ENCODE measurements at places on chromosomes 4 and X.

DNA sequence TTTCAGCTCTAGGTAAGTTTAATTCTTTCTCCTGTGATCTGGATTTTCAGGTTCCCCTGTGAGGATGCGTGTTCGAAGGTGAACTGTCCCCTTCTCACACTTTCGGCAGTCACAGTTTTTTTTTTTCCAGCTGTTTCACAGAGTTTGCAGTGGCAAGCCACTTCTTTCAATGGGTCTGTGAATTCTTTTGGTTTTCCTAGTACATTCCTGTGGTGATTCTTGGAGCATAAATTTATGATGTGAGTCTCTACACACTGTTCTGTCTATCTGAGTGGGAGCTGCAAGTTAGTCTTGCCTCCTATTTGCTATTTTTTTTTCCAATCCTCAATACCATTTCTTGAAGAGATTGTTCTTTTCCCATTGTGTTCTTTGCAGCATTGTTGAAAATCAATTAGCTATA is 595.5 kb downstream of the RAPGEF2 start:
- no peak for DNase-seq

- DNase-seq: no peak
Observed at GRCh38 chrX:102514536-102514935, 2.0 kb downstream of the TMSB15A start.

GRCh38 chr4:148442832-148443511 is 758 bp upstream of the NR3C2 start:
- no peak for DNase-seq

DNA sequence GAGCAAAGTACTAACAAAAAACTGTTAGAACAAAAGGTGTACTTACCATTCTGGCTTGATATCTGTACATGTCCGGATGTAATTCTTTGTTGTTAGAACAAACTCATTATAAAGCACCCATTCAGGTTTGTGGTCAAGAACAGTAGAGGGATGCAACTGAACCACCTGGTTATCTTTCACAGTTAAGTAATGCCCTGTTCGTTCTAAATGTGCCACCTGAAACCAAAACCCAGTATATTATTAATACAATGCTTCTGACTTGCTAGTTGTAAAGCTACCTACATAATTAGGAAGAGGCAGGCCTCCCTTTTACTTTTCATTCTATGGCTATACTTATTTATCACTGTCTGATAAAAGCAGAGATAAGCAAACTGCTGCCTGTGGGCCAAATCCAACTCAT is 54.8 kb downstream of the DHX15 start:
- DNase-seq: no peak

DNA sequence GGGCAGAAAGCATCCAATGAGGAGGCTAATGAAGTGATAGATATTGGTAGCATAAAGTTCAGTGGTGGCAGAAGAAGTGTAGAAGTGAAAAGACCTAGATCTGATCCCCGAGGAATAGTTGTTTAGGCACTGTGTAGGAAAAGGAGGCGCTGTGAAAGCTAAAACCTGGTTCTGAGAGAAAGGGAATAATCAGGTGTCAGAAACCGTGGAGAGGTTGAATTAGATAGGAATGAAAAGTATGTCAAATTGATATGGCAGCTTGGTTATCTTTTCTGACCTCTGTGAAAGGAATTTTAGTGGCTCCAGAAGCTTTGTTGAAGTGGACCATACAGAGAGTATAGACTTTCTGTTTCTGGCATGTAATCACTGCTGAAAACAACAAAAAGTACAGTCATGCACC is 30.8 kb upstream of the CCDC160 start:
- DNase-seq: no peak

DNA sequence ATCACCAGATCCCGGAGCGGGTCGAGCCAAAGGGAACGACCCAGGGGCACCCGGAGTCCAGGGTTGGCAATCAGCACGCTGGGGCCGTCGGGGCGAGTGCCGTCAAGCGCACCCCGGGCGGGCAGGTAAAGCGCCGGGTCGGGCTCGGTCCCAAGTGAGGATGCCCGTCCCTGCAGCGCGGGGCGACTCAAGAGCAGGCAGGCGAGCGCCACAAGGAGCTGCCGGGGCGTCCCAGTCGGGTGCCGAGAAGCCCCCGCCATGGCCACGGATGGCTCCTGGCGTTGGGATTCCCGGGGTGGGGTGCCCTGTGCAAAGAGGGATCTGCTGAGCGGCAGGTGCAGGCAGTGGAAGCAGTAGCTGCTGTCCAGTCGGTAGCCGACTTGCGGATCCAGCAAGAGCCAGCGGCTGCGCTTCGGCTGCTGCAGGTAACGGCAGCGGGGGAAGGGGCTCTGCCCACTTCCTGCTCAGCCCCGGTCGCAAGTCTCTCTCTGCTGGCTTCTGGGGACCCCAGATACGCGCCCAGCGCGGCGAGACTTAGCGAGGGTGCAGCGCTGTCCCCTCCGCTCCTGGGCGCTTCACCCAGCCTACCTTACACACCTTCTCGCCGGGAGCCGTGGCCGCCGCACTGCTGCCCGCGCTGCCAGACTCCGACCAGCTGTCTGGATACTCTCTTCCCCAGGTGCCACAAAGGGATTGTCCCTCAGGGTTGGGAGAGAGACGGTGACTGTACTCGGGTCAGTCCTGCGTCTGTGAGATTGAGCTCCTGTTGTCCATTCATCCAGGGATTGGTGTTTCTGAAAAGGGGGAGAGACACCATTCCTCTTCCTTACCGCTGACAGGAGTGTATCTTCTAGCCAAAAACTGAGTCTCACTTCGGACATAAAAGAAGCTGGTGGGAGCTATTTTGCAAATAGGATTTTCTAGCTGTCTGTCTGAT is at the start of gene FREM3:
FREM3 (minus strand) TSS at position 260 of the 937 bp plus-strand sequence; CDS start at position 260, 0 bp downstream.
- peak; percentile 14 for DNase-seq

DNA sequence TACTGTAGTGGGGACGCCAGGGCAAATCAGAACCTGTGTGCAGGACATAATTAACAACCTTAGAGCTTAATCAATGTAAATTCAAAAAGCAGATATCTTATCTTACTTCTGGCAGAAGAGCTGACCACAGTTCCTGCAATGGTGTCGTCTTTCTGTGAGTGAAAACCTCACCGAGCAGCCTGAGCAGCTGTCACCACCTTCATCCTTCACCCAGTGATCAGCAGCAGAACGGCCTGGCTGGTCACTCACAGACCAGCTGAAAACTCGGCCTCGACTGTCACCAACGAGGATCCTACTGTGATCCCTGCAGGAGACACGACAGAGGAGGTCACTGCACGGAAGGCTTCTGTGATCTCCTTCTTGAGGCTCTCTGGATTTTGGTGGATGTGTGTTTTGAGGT is 94.2 kb downstream of the CDS1 start:
- no peak for DNase-seq

DNA sequence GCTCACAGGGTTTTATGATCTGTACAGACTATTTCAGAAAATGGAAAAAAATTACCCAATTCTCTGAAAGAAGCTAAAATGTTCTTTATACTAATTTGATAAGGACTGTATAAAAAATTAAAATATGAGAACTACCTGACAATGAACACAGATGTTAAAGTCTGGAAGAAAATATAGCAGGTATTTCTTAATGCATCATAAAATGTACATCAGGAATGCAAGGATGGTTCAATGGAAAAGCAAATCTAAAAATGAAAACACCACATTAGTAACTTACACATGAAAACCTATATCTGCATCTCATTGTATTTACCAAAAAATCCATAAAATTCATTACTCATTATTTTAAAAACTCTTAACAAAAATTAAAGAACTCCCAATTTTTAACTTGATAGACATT is 39.4 kb downstream of the ARHGAP6 start:
- DNase-seq: no peak

DNA sequence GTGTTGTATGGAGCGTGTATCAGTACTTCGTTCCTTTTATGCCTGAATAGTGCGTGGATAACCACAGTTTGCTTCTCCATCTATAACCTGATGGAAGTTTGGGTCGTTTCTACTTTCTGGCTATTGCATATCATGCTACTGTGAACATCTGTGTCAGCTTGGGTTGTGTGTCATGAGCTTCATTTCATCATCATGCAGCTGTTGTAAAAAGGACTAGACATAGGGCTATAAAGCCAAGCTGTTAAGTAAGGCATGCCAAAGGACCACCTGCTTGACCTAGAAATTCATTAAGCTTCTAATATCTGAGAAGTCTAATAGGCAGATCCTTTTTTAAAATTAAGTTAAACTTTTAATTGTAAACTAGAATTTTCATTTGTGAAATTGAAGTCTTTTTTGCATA is 18.4 kb downstream of the SMS start:
- no peak for DNase-seq

DNA sequence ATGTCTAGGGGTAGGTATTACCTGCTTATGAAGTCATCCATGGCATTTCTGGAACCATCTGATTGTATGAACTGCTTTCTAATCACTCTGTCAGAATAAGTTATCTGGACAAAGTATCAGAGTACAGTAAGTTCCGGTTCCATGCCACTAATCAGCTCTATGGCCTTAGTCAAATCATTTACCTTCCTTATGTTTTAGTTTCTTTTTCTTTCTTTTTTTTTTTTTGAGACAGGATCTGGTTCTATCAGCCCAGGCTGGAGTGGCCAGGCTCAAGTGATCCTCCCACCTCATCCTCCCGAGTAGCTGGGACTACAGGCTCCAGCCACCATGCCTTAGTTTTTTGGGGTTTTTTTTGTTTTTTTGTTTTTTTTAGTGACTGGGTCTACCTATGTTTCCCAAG is 11.5 kb downstream of the XIAP start:
- DNase-seq: no peak

GRCh38 chr4:137707102-137707620 is 174.9 kb upstream of the PCDH18 start:
- DNase-seq: no peak

GRCh38 chr4:150145090-150145945 is 67.1 kb downstream of the DCLK2 start:
- DNase-seq: no peak

All from stimulated activated CD4-positive, alpha-beta T cell treated with anti-CD3 and anti-CD28 coated beads, Interleukin-2, amount 100 ng/mL, for 24 hours (primary cell).